Activated T-cell treated with anti-CD3 and anti-CD28 coated beads for 4 hours (primary cell): ENCODE measurements at places on chromosomes 4 and X.

GRCh38 chr4:3836756-3837601 lies 70.8 kb downstream of the ADRA2C start:
- DNase-seq, result no peak

- DNase-seq, result no peak
Observed at GRCh38 chr4:79334783-79335182, 8.9 kb upstream of the NAA11 start.

DNA sequence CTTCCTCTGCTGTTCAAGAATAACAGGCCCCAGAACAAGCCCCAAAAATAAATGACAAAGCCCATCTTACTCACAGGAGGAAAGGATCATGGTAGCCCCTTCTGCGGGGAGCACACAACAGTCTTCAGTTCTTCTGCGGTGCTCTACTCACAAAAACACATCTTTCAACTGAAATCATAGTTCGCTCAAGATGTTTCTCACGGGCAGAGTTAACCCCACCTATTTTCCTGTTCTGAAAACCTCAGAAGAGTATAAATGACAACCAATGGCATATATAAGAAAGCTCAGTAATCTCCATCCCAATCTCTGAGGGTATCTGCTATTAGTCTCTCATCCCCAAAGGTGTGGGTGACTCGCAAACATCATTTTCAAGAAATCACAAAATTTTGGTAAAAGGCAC lies at the start of gene TXK:
TSS of gene TXK (minus strand) at position 170 of the 400 bp plus-strand sequence. CDS start at position 90, 80 bp downstream.
- DNase-seq, result no peak

DNA sequence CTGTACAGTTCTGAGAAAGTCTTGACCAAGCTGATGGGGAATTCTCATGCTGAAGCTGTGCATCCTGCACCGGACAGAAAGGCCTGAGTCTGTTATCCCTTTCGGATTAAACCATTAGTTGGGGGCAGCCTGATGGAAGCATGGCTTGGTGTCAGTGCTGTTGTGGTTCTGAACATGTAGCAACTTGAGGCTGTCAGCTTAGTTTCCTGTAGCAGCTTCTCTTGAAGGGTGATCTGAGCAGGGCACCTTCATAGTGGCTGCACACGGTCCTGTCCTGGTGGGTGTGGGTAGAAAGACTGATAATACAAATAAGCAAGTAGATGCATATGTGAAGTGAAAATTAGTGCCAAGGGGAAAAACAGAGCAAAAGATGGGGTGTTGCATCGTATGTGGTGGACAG lies 11.7 kb downstream of the KIAA0232 start:
- DNase-seq, result no peak

DNA sequence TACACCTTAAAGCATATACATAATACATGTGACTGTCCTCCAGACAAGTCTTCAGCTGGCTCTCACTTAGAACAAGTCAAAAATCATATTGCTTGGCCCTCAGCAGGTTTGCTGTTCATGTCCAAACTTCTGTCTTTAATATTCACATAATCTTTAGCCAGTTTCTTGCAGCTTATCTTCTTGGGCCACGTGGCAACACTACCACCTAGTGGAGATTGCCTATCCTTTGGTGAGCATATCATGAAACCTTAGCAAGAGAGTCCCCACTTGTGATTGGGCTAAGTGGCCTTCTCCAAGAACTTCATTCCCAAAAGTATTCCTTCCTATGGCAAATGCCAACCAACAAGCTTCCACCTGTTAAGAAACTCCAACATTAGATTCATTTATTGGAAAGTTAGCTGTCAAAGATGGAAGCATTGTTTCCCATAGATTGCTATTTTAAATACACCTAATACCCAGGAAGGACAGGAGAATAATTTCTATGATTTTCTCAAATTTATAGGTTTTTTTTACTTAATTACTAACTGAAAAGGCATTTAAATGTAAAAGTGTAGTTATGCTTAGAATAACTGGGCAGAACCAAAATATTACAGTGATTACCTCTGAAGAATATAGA lies 231.9 kb upstream of the INTU start:
- DNase-seq, result no peak

DNA sequence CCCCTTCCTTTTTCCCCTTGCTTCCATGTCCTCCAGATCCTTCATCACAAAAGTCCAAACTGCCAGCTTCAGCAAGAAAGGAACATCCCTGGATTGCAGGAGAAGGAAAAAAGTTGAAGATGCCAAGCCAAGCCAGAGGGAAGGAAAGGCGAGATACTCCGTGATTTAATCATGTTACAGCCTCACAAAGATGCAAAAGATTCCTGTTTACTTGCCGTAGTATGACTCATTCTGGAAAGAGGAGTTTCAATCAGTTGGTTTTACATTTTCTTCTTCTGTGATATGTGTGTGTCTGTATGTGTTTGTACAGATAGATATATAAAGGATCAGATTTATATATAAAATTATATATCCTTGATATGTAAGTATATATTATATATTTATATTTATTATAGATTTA lies 69.3 kb downstream of the BTC start:
- DNase-seq, result no peak
